Adrenal gland (tissue), 19 donors: ENCODE measurements at places on chromosomes 3 and 15. TPM values are rescaled to one million over a fixed set of nuclear protein-coding genes. Genes with fewer than 3 reads are reported as not detected.
A peak's percentile ranks its signal among the peaks of the same experiment; 100 is the strongest.

GRCh38 chr3:129571605-129572547, 28.9 kb downstream of the H1-8 start:
- no peaks in the 10 kb centered on the region for H3K27me3 ChIP-seq
- H3K27ac ChIP-seq, result no peak overlapping the region
- peaks cover 3% of the 10 kb centered on the region for H3K4me1 ChIP-seq
- no peak for DNase-seq

The AHSG gene
- 1.4 TPM for total RNA-seq

- peak; percentile 71 for DNase-seq
- peak overlapping the region; percentile 70 for H3K4me3 ChIP-seq
- no peaks in the 10 kb centered on the region for H3K27me3 ChIP-seq
- H3K27ac ChIP-seq, result peak overlapping the region; percentile 72
Measured at GRCh38 chr3:73624017-73624820, 522 bp downstream of the PDZRN3 start.

The P4HTM gene
- 91.7 TPM for total RNA-seq

DNA sequence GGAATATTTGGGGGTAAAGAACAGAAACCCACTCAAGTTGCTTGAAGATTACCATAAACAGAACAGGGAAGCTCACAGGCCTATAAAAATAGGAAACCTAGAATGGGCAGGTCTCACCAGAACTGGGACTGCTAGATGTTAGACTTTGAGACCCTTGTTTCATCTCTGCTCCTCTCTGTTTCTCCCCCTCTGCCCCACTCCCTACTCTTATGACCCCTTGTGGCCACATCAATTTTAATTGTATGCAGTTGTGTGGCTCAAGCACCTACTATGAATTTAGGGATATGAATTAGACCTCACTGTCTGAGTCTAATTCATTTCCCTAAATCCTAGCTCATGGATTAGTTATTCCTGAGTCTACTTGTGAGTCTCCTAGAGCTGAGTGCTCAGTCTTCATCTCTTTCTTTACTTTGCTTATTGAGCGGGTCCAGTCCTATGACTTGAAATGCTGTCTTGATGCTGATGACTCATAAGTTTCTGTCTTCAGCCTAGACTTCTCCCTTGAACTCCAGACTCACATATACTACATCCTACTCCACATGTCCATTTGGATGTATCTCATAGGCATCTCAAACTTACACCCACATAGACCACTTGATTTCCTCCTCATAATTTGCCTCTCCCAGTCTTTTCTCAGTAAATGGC, 78.7 kb downstream of the ITPR1 start:
- peaks cover 12% of the 10 kb centered on the region for H3K4me1 ChIP-seq
- H3K36me3 ChIP-seq, result no peaks in the 10 kb centered on the region
- DNase-seq, result no peak
- no peak overlapping the region for H3K4me3 ChIP-seq

DNA sequence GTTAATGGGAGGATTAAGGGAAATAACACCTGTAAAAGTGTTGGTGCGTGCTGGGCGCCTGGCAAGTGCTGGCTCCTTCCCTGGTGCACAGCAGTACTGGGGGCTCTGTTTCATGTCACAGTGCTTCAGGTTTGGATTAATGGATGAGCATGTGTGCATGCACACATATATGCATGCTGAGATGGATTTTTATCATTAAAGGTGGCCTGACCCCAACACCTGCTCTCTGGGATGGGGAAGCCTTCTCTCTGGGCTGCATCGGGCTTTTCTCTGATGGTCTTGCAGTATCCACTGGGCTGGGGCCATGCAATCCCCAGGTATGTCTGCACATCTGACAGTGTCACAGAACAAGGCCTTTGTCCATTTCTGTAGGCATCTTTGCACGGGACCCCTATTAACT, 127.5 kb upstream of the PLXNA1 start:
- DNase-seq, result no peak
- H3K27ac ChIP-seq, result no peak overlapping the region
- H3K27me3 ChIP-seq, result no peaks in the 10 kb centered on the region
- H3K36me3 ChIP-seq, result no peaks in the 10 kb centered on the region
- H3K4me3 ChIP-seq, result no peak overlapping the region

DNA sequence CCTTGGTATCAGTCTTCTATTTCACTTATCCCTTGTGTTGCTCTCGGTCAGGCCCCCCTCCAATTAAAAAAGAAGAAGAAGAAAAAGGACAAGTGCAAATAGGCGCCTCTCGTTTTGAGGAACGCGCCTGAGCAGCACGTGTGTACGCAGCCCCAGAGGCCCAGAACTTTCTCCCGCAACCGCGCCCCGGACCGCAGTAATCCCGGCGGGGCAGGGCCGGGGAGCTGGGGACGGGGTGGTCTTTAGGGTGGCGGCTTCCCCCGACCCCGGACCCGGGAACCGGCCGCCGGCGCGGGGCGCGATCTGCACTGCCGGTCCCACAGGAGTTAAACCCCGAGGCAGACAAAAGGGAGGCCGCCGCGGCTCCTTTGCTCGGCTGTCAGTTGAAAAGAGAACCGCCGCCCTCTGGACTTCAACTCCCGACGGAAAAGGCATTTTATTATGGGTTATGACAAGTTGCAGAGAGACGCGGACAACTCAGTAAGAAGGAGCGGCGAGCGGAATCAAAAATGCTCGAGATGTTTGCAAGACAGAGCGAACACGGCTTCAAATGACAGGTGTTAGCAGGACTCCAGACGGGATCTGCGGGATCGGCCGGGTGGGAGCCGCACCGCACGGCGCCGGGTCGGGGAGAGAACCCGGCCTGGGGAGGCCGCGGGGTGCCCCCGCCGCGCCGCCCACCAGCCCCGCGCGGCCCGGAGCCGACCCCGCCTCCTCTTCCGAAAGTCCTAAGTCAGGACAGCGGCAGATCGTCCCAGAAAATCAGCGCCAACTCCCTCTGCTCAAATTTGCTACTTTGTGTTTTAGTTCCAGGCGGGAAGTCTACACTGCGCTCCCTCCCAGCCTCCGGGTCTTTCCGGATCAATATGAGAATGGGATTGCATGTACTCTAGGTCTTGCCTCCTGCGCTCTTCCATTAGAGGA, 79.0 kb downstream of the NR2F2 start:
- H3K4me3 ChIP-seq, result peak overlapping the region; percentile 54
- no peaks in the 10 kb centered on the region for H3K36me3 ChIP-seq
- no peak for DNase-seq

DNA sequence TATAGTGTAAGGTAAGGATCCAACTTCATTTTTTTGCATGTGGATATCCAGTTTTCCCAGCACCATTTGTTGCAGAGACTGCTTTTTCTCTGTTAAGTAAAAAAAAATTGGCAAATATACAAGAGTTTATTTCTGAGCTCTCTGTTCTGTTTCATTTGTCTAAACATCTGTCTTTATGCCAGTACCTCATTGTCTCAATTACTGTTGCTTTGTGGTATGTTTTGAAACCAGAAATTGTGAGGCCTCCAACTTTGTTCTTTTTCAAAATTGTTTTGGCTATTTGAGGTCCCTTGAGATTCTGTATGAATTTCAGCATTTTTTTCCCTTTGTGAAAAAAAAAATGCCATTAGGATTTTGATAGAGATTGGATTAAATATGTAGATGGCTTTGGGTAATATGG, 150.5 kb downstream of the MINAR1 start:
- no peaks in the 10 kb centered on the region for H3K4me1 ChIP-seq
- no peaks in the 10 kb centered on the region for H3K27me3 ChIP-seq
- no peak for DNase-seq
- no peak overlapping the region for H3K4me3 ChIP-seq
- no peaks in the 10 kb centered on the region for H3K36me3 ChIP-seq

DNA sequence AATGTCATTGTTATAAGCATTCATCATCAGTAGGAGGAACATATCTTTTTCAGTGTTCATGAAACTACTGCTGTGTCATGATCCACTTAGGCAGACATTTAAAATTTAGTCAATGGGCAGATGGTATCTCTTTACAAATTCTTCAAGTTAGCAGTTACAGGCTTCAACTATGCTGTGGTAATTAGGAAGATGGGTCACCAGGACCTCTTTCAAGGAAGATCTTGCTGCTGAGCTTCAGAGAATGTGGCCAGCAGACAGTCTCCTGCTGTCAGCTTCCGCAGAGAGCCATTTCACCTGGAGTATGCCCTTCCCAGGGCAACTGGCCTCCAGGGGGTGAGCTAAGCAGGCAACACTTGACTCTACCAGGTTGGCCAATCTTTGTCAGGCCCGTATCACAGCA, 19.4 kb downstream of the IFT57 start:
- no peaks in the 10 kb centered on the region for H3K27me3 ChIP-seq
- no peak overlapping the region for H3K4me3 ChIP-seq
- DNase-seq, result no peak
- no peak overlapping the region for H3K27ac ChIP-seq
- H3K36me3 ChIP-seq, result peaks cover 4% of the 10 kb centered on the region
- H3K4me1 ChIP-seq, result no peaks in the 10 kb centered on the region

- H3K27me3 ChIP-seq, result no peaks in the 10 kb centered on the region
- no peaks in the 10 kb centered on the region for H3K4me1 ChIP-seq
- no peak for DNase-seq
- no peak overlapping the region for H3K27ac ChIP-seq
- no peak overlapping the region for H3K4me3 ChIP-seq
- no peaks in the 10 kb centered on the region for H3K36me3 ChIP-seq
Measured at GRCh38 chr3:4340411-4341335, 37.5 kb downstream of the SETMAR start.

DNA sequence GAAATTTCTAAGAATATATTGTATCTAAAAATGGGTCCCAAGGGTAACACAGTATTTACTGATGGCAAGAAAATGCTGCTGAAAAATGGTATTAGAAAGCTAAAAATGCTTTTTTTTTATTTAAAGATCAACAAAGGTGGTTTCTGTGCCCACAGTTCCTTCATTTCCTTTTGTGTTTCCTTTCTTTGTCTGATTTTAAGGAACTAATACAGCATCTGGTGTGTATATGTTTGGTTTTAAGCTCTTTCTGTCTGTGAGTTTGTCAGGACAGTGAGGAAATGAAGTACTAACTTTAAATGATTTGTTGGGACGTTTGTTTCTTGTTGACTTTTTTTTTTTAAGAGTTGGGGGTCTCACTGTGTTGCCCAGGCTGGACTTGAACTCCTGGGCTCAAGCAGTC, 38.2 kb downstream of the RASA2 start:
- DNase-seq, result no peak
- no peaks in the 10 kb centered on the region for H3K36me3 ChIP-seq
- H3K4me3 ChIP-seq, result no peak overlapping the region
- peaks cover 14% of the 10 kb centered on the region for H3K4me1 ChIP-seq
- H3K27me3 ChIP-seq, result no peaks in the 10 kb centered on the region
- no peak overlapping the region for H3K27ac ChIP-seq

GRCh38 chr3:52210550-52211046, 12.6 kb downstream of the ALAS1 start:
- no peaks in the 10 kb centered on the region for H3K36me3 ChIP-seq
- no peaks in the 10 kb centered on the region for H3K4me1 ChIP-seq
- H3K27me3 ChIP-seq, result no peaks in the 10 kb centered on the region
- DNase-seq, result no peak
- no peak overlapping the region for H3K27ac ChIP-seq

DNA sequence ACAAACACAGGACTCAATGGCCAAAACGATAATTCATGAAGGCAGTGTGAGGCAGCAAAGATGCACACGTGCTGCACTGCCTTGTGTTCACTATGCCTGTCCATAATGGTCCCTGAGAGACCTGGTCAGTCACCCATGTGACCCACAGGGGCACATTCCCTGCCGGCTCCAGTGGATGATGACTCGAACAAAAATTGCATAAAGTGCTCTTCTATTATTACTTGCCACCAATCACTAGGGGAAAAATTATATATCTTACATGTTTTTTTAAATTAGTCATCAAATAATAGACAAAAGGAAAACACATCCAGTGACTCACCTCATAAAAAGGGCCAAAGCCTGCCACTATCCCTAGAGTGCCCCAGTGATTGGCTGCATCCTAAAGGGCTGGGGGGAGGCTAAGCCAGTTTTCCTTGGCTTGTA, 47.5 kb downstream of the UBP1 start:
- no peak overlapping the region for H3K27ac ChIP-seq
- no peaks in the 10 kb centered on the region for H3K4me1 ChIP-seq
- DNase-seq, result no peak
- no peaks in the 10 kb centered on the region for H3K36me3 ChIP-seq

The KLF15 gene
- total RNA-seq, result 17.6 TPM

The TMEM45A gene
- 31.8 TPM for total RNA-seq

The MEX3B gene
- total RNA-seq, result 1.1 TPM

The MEF2A gene
- 54.7 TPM for total RNA-seq

The GRAMD2A gene
- total RNA-seq, result 0.57 TPM

The DPPA2 gene
- total RNA-seq, result not detected

GRCh38 chr15:98160236-98160635, 199.7 kb downstream of the ARRDC4 start:
- no peak overlapping the region for H3K27ac ChIP-seq
- no peaks in the 10 kb centered on the region for H3K36me3 ChIP-seq
- no peak overlapping the region for H3K4me3 ChIP-seq
- no peaks in the 10 kb centered on the region for H3K4me1 ChIP-seq

GRCh38 chr3:147368561-147369221, 37.7 kb downstream of the ZIC4 start:
- peaks cover 77% of the 10 kb centered on the region for H3K27me3 ChIP-seq
- H3K4me3 ChIP-seq, result no peak overlapping the region
- no peak overlapping the region for H3K27ac ChIP-seq
- no peak for DNase-seq

DNA sequence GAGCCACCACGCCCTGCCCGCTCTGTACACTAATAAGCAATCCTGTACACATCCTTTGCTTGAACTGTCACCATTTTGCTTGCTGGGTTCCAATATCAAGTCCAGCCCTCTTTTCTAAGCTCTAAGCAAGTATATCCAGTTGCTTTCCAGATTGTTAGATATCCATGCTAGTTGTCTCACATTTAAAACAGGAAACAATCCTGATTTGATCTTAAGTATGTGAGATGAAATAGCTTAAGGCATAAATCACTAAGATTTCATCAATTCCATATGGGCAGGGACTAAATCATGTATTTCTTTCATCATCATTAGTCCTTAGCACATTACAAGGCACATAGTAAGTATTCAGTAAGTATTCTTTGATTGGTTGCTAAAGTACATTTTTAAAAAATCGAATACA, 16.2 kb downstream of the ATP11B start:
- H3K4me1 ChIP-seq, result peaks cover 21% of the 10 kb centered on the region
- H3K36me3 ChIP-seq, result no peaks in the 10 kb centered on the region
- no peak overlapping the region for H3K27ac ChIP-seq
- no peak for DNase-seq
- no peaks in the 10 kb centered on the region for H3K27me3 ChIP-seq

DNA sequence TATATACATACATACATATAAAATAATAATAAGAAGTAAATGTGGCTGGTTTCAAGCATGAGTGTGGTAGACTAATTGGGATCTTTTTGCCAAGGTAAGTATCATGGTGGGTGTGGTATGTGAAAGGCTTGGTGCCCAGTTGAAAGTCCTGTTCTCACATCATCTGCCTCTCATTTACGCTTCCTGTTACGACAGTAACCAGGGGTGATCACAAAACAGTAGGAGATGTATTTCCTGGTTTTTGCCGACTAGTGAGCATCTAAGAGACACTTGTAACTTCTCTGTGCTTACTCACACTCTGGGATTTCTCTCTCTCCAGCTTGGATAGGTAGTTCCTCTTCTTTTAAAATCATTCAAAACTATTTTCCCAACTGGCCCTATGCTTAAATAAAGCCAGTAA, 1028.3 kb upstream of the NR2F2 start:
- H3K4me3 ChIP-seq, result no peak overlapping the region
- no peaks in the 10 kb centered on the region for H3K4me1 ChIP-seq
- H3K36me3 ChIP-seq, result no peaks in the 10 kb centered on the region
- DNase-seq, result no peak
- H3K27ac ChIP-seq, result no peak overlapping the region

- no peak for DNase-seq
- H3K4me1 ChIP-seq, result no peaks in the 10 kb centered on the region
- no peaks in the 10 kb centered on the region for H3K36me3 ChIP-seq
- peak overlapping the region; percentile 70 for H3K27ac ChIP-seq
- no peaks in the 10 kb centered on the region for H3K27me3 ChIP-seq
Measured at GRCh38 chr3:69409831-69410230, 23.9 kb upstream of the FRMD4B start.
